Neural progenitor cell (in vitro differentiated cells): ENCODE measurements at places on chromosomes 3 and 15. TPM values are rescaled to one million over a fixed set of nuclear protein-coding genes. Genes with fewer than 3 reads are reported as not detected.

DNA sequence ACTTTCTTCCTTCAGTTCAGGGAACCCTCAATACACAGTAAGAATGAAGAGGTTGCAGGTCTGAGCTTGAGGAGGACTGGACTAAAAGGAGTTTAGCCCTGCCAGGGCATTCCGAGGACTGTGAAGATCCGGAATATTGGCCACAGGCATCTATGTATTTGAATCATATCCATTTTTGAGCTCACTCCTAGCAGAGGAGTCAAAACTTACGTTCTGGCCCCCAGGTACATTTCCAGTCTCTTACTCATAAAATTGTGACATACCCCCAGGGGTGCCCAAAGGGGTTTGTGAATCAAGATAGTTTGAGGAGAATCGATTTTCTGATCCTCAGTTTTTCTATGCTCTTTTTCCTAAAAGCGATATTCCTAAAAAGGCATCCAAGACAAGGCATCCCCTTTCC, 27.6 kb upstream of the SRP14 start:
- DNase-seq: no peak
- no peak overlapping the region for H3K4me3 ChIP-seq
- H3K4me1 ChIP-seq: peaks cover 36% of the 10 kb centered on the region
- no peaks in the 10 kb centered on the region for H3K27me3 ChIP-seq
- H3K36me3 ChIP-seq: no peaks in the 10 kb centered on the region

GRCh38 chr15:87841426-87841998, 415.0 kb downstream of the NTRK3 start:
- DNase-seq: no peak
- no peaks in the 10 kb centered on the region for H3K36me3 ChIP-seq
- no peaks in the 10 kb centered on the region for H3K4me1 ChIP-seq
- H3K27me3 ChIP-seq: no peaks in the 10 kb centered on the region

DNA sequence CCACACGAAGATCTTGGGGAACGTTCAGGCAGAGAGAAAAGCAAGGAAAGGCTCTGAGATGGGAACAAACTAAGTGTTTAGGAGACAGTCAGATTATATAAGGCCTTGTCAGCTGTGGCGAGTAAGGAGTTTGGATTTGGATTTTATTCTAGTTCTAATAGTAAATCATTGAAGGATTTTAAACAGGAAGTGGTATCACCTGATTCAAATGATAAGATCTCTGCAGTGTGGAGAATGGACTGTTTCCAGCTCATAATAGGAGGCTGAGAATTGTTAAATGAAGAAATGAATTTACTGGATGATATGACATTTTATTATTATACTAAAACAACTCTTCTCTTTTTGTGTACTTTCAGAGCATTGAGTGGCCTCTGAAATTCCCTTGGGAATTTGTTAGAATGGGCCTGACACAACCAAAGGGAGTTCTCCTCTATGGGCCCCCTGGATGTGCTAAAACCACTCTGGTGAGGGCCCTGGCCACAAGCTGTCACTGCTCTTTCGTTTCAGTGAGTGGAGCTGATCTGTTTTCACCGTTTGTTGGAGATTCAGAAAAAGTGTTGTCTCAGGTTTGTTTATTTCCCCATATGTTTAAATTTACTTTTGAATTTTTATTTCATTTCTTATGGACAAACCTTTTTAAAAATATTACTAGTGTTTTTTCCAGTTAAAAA, 36.0 kb upstream of the GATM start:
- no peaks in the 10 kb centered on the region for H3K4me1 ChIP-seq
- no peak overlapping the region for H3K4me3 ChIP-seq
- H3K27ac ChIP-seq: no peak overlapping the region
- H3K36me3 ChIP-seq: peaks cover 48% of the 10 kb centered on the region
- H3K27me3 ChIP-seq: no peaks in the 10 kb centered on the region
- DNase-seq: no peak

GRCh38 chr3:122907471-122907870, 112.6 kb downstream of the SLC49A4 start:
- H3K36me3 ChIP-seq: no peaks in the 10 kb centered on the region
- H3K27me3 ChIP-seq: no peaks in the 10 kb centered on the region
- H3K27ac ChIP-seq: no peak overlapping the region
- H3K4me3 ChIP-seq: no peak overlapping the region

GRCh38 chr3:123053107-123053506, 13.7 kb upstream of the PDIA5 start:
- H3K27ac ChIP-seq: no peak overlapping the region
- H3K27me3 ChIP-seq: no peaks in the 10 kb centered on the region
- no peak for DNase-seq
- H3K4me1 ChIP-seq: peaks cover 8% of the 10 kb centered on the region
- no peaks in the 10 kb centered on the region for H3K36me3 ChIP-seq

- H3K27ac ChIP-seq: no peak overlapping the region
- H3K27me3 ChIP-seq: no peaks in the 10 kb centered on the region
- H3K36me3 ChIP-seq: no peaks in the 10 kb centered on the region
- H3K4me3 ChIP-seq: no peak overlapping the region
Observed at GRCh38 chr15:90149609-90150340, 47.5 kb upstream of the IDH2 start.

GRCh38 chr3:184672977-184673870, 38.6 kb downstream of the MAGEF1 start:
- H3K36me3 ChIP-seq: no peaks in the 10 kb centered on the region
- H3K4me1 ChIP-seq: peaks cover 11% of the 10 kb centered on the region
- H3K27me3 ChIP-seq: no peaks in the 10 kb centered on the region
- no peak for DNase-seq

DNA sequence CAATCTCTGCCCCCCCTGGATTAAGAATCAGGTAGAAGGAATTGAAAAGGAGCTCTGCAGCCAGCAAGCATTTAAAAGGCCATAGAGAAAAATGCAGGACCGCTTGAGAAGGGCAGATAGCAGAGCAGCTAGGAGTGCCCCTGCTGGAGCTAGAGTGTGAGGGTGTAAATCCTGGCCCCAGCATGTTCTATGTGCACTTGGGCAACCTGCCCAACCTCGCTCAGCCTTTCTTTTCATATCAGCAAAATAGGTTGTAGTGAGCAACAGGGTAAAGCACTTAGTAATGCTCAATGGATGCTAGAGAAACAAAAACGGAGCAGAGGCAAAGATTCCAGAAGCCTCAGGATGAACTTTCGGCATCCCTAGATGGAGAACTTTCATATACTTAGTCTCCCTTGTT, 25.0 kb upstream of the THBS1 start:
- no peak overlapping the region for H3K27ac ChIP-seq
- no peak for DNase-seq
- no peak overlapping the region for H3K4me3 ChIP-seq
- no peaks in the 10 kb centered on the region for H3K36me3 ChIP-seq
- no peaks in the 10 kb centered on the region for H3K27me3 ChIP-seq

DNA sequence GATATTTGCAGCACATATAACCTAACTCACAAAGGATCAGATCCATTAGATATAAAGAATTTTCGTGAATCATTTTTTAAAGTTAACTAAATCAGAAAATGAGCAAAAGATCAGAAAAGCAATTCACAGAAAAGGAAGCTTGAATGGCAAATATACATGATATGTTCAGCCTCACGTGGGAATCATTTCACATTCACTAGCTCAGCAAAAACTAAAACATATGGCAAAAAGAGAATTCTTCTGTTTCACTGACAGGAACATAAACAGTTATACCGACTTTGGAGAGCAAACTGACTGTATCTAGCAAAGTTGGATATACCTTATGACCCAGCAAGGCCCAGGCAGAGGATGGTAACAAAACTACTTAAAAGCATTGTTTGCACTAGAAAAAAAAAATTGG, 34.0 kb upstream of the NR2E3 start:
- H3K27ac ChIP-seq: no peak overlapping the region
- no peak overlapping the region for H3K4me3 ChIP-seq
- DNase-seq: no peak
- no peaks in the 10 kb centered on the region for H3K27me3 ChIP-seq
- H3K4me1 ChIP-seq: peaks cover 9% of the 10 kb centered on the region

GRCh38 chr3:109372639-109373038, 35.3 kb upstream of the DPPA4 start:
- no peak overlapping the region for H3K27ac ChIP-seq
- no peak overlapping the region for H3K4me3 ChIP-seq
- H3K36me3 ChIP-seq: no peaks in the 10 kb centered on the region
- DNase-seq: no peak
- no peaks in the 10 kb centered on the region for H3K4me1 ChIP-seq
- no peaks in the 10 kb centered on the region for H3K27me3 ChIP-seq

DNA sequence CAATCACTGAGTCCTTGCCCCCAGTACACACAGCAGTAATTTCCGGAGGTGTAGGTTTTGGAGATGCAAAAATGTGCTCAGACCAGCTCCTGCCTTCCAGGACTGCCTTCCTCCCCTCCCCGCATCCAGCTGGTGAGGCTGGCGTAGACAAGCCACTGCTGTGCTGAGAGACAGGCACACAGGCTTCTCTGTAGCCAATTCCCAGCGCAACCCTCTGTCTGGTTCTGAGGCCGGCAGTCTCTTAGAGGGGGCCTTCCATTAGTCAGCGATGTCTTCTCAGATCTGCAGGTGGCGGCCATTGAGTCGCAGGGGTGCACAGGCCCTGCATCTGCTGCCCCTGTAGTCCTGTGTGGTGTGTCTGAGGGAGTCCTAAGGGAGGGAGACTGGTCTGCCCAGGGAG, 114.4 kb downstream of the DNAJB8 start:
- no peaks in the 10 kb centered on the region for H3K27me3 ChIP-seq
- no peak overlapping the region for H3K27ac ChIP-seq
- H3K4me1 ChIP-seq: peaks cover 4% of the 10 kb centered on the region
- no peak for DNase-seq

- H3K4me3 ChIP-seq: no peak overlapping the region
- no peaks in the 10 kb centered on the region for H3K4me1 ChIP-seq
- H3K27ac ChIP-seq: no peak overlapping the region
- no peak for DNase-seq
Observed at GRCh38 chr3:157360044-157360443, 76.6 kb upstream of the PTX3 start.

DNA sequence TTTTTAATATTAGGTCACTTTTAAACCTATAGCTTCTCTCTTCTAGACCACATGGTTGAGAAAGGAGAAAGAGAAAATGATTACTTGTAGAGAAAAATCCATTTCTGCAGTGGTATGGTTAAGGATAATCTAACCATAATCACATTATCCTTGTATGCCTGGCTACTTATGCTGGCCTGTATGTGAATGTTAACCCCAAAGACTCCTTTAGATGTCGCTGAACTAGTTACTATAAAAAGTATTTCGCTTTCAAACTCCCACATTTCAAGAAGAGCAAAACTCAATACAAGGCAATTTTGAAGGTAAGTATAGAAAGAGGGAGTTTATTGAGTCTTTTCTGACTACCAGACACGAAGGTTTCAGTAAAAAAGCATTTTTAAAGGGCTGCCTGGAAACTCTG, 2.2 kb downstream of the KCTD6 start:
- no peak for DNase-seq
- H3K4me3 ChIP-seq: peak overlapping the region; percentile 95
- H3K27me3 ChIP-seq: no peaks in the 10 kb centered on the region
- H3K27ac ChIP-seq: no peak overlapping the region
- no peaks in the 10 kb centered on the region for H3K36me3 ChIP-seq

DNA sequence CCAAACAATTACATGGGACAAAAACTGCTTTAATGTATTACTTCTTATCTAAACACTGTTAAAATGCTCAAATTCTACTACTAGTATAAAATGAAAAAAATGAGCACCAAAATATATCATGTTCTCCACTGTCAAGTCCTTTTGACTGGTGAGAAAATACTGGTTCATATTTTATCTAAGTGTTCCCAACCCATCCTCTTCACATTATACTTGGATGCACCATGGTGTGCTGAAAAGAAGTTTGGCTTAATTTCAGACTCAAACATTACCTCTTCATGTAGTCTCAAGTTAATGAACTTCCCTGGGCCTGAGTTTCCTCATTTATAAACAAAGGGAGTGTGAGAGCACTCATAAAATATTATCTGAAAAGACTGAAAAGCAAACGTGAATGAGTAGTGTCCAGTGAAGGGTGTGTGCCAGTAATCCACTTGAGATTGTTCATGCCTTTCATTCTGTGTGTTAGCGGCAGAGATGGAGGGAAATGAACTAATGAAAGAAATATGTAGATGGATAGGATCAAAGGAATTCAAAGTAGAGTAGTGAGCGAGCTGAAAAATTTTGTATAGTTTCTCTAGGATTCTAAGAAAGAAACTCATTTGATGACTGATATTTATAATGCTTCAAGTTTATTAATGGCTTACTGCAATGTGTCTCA, 263.2 kb downstream of the NLGN1 start:
- no peak overlapping the region for H3K27ac ChIP-seq
- no peaks in the 10 kb centered on the region for H3K36me3 ChIP-seq
- H3K4me3 ChIP-seq: no peak overlapping the region
- DNase-seq: no peak

DNA sequence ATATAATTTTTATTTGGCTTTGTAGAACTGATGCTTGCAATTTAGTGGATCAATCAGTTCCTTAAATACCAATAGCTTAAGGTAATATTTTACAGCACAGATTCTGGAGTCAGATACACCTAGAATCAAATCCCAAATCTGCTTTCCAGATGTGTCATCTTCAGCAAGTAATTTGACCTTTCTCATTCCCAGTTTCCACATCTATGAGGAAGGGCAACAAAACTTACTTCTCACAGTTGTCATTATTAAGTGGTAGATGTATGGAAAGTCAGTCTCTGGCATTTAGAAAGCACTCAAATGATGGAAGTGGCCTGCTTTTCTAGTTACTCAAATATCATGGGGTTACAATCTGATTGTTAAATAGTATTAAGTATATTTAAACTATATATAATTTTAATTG, 767.0 kb downstream of the CADM2 start:
- H3K4me1 ChIP-seq: no peaks in the 10 kb centered on the region
- no peak overlapping the region for H3K27ac ChIP-seq
- no peak overlapping the region for H3K4me3 ChIP-seq
- H3K27me3 ChIP-seq: no peaks in the 10 kb centered on the region

CCDC191 gene
- 4.9 and 6.4 TPM in 2 replicates for total RNA-seq

PTH1R gene
- 0.43 TPM in 1 of 2 replicates, not detected in the other for total RNA-seq
